ENCODE measurements at places on chromosomes 7 and 10.

DNA sequence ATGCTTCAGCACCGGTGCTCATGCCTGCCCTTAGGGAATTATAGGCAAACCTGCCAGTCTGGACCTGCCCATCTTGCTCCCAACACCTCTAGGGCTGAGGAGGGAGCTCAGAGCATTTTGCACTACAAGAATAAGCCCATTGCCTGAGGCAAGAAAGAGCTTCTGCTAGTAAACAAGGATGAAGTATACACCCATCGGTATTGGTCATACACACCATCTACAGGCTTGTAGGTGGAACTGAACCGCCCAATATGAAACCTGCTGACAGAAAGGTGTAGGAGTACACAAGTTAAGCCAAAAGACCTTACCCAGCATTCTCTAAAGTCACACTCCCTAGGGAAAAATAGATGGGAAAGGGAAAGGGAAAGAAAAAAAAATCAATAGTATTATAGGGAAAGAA is 957.0 kb upstream of the LRRTM3 start:
- no peak for DNase-seq

DNA sequence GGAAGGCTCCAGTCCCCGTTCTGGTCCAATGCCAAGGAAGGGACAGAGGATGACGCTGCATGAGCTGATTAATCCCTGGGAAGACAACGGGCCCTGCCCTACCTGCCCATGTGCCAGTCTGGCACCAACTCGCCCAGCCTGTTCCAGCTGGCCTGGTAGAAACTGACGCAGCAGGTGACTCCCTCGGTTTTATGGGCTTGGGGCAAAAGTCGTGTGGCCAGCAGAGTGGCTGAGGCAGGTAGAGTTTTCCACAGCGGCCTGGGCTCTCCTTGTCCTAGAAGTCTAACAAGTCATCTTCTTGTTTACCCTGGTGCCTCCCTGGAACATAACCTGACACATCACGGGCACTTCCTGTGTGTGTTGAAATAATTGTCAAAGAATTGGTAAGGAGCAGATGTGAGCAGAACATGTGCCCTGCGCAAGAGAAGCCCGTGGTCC is 20.4 kb upstream of the LMTK2 start:
- DNase-seq: no peak

DNA sequence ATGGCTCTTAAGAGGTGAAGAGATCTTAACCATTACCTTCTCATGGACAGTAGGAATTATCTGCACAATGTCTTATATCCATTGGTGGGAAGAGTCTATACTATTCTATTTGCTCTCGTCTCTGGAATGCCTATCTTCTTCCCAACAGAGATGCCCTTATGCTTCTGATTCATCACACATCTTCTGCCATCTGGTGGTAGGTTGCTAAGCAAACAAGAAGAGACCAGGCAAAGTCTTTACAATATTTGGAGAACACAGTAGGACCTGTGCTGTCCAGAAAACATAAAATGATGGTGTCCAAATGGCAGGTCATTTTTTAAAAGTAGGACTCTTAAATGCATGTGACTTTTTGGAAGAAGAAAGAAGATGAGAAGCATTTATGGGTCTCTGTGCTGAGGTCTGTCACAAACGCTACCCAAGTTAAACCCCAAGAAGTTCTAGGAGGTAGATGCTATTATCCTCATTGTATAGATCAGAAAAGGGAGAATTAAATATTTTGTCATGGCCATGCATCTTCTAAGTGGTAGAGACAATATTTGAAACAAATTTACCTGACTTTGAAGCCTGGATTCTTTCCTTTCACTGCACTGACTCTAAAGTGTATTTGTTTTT is 67.8 kb upstream of the NXPH1 start:
- DNase-seq: no peak

DNA sequence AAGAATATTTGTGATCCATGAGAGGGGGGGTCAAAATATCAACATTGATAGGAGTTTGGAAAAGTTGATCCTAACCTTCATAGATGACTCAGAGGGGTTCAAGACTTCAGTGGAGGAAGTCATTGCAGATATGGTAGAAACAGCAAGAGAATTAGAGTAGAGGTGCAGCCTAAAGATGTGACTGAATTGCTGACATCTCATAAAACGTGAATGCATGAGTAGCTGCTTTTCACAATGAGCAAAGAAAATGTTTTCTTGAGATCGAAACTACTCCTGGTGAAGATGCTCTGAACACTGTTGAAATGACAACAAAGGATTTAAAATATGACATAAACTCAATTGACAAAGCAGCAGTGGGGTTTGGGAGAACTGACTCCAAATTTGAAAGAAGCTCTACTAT is 700.7 kb upstream of the FZD8 start:
- no peak for DNase-seq

DNA sequence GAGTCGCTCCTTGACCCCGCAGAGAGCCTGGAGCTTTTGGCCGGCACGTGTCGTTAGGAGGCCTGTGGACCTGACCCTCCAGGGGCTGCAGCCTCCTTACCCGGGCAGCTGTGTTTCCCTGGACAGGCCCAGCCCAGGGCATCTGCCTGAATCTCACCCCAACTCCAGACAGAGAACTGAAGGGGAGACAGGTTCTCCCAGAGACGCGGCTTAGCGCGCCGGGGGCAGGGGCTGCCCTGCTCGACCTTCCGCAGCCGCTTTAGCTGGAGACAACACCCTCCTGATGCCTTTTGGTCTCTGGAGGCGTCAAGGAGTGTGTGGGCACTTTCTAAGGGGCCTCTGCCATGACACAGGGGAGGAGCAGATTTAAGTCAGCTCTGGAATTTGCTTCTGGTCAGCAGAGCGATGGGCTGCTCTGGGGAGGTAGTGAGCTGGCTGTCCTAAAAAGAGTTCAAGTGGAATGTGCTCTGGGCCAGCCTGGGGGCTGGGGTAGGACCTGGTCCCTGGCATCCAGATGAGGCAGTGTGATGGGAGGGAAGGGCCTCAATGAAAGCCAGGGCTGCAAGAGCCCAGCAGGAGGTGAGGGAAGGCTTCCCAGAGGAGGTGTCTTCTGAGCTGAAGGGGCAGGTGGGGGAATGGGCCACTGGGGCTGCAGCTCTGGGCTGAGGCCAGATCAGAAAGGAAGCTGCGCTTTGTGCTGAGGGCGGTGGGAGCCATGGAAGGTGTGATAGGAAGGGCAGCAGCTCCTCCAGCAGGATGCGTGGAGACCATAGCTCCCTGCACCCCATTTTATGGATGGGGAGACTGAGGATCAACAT is 5.8 kb downstream of the GRIFIN start:
- no peak for DNase-seq

DNA sequence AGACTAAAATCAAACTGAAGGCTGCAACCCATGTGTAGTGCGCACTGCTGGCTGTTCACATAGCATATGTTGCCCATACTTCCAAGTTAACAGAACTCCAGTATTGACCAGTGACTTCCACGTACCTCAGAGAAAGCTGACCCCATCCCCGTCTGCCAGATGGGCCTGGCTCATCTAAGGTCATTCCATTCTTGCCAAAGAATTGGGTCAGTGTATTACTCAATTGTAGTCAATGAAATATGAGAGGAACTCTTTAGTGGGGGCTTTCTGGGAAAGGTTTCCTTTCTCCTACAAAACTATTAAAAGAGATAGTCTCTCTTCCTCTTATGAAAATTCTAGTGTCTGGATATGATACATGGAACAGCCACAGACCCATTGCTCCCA is 238.6 kb downstream of the COBL start:
- DNase-seq: no peak

- DNase-seq: no peak
Observed at GRCh38 chr7:146319629-146320028, 203.0 kb downstream of the CNTNAP2 start.

DNA sequence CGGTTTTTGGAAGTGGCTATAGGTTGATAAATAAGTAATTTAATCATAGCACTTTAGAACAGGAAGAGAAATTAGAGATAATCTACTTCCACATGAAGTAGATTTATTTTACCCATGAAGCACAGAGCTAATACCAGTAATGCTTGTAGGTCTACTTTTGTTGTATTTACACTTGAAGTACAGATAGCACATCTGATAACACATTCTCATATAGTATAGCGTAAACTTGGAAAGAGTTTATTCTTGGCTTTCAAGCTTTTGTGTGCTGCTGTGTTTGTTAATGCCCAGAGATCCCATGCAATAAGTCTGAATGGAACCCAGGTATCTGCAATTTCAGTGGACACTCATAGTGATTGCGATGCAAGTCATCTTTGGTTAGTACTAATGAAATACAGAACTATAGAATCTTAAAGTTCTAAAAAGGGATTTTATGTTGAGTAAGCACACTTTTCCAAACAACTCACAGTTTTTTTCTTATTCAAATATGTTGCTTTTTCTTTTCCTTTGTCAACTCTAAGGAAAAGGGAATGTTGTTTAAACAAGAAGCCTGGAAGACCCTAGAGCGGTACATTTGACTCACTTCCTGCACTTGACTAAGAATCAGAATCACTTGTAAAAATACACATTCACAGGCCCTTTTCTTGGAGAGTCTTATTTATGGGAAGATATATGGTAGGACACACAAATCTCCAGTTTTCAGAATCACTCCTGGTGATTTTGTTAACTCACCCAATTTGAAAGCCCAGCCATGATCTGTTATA is 105.8 kb downstream of the GNAI1 start:
- DNase-seq: no peak

- DNase-seq: peak; percentile 37
Observed at GRCh38 chr10:17648243-17649035, 4.5 kb downstream of the STAM start.

DNA sequence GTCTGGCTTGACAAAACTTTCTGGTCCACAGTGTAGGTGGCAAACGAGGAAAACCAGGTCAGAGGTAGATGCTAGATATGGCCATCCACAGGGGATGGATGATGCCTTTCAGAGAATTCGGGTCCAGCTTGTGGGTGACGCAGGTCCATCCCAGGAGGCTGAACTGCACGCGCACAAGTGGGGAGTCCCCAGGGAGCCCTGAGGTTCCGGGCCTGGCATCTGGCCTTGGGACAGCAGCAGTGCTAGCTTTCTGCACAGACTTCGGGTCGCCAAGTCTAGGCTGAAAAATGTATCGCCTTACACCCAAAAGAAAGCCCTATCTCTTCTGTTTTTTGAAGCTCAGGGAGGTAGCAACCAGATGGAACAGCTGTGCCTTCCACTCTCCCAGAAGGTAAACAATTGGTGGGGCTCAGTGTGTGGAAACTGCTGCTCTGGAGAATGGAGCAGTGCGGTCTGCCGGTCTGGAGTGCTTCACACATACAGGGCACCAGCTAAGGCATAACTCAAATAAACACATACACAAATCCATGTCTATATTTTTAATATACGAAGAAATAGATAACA is 119.3 kb upstream of the ACBD5 start:
- DNase-seq: no peak

GRCh38 chr10:98524124-98524523 is 77.4 kb upstream of the HPS1 start:
- no peak for DNase-seq

- DNase-seq: no peak
Observed at GRCh38 chr7:30391806-30392205, 86.8 kb downstream of the NOD1 start.

GRCh38 chr10:17113346-17113745 is 16.3 kb downstream of the CUBN start:
- no peak for DNase-seq

DNA sequence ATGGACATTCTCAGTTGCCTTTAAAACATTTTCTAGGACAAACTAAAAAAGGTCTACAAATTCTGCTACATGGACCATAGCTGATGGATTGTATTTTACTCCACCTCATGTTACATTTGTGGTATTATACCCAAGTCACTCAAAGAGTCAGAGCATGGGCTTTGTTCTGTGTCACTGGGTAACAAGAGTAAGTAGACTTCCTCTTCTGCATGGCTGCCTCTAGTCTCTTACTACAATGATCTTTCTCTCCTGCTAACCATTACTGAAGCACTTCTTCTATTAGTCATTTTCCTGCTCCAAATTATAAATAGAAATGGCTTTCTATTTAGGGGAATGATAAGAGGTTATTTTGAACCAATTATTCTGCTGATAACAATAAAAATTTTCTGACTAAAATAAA is 727.4 kb upstream of the NRP1 start:
- no peak for DNase-seq

- DNase-seq: no peak
Observed at GRCh38 chr10:27660711-27661110, 84.9 kb downstream of the MKX start.

GRCh38 chr10:19549503-19549902 is 266.7 kb upstream of the PLXDC2 start:
- DNase-seq: no peak

DNA sequence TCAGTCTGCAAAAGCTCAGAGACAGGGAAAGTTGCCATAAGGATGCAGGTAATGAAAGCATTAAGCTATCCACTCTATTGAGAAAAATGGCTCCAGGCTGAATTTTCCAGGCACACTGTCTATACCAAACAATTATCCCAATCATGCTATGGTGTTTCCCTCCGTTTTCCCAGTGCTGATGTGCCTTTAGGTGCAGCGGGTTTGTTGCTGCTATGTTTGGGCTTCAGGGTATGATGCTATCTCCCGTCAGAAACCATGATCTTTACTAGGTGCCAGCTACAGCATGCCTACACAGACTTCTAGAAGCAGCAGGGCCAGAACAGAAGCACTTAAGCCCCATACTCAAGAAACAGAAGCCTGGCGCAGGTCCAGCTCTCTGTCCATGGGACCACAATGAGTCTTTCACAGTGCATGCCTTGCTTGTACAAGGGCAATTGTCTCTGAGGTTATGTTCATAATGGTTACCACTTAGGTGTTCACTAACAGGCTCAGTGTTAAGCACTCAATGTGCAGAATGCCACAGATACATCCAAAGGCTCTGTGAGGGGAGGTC is 19.4 kb downstream of the STEAP1B start:
- DNase-seq: no peak

GRCh38 chr7:28406192-28406591 is 6.1 kb upstream of the CREB5 start:
- DNase-seq: no peak

- DNase-seq: no peak
Observed at GRCh38 chr7:463362-463781, 56.3 kb downstream of the PDGFA start.

- no peak for DNase-seq
Observed at GRCh38 chr10:112491144-112491543, 44.1 kb downstream of the VTI1A start.

- no peak for DNase-seq
Observed at GRCh38 chr7:116159711-116160110, 50.6 kb upstream of the TES start.

- no peak for DNase-seq
Observed at GRCh38 chr10:79188154-79188965, 119.6 kb downstream of the ZMIZ1 start.

DNA sequence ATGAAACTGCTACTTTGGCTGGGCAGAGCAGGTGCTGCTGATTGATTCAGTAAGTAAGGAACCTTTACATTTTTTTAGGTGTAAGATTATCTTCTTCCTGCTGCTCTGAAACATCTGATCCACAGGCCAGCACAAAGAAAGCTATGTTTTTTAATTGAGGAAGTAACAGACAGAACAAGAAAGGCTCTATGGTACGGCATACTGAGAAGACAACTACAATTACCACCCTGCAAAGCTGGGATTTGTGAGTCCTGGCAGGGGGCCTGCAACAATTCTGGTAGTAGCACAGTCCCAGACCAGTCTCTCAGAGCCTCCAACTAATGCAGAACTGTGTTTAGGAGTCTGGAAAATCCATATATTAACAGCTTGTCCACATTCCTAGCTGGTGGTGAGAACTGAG is 103.0 kb upstream of the LRRTM3 start:
- no peak for DNase-seq

- no peak for DNase-seq
Observed at GRCh38 chr10:63241841-63242281, 108.7 kb downstream of the NRBF2 start.

- DNase-seq: no peak
Observed at GRCh38 chr10:51699145-51699474, 285 bp downstream of the CSTF2T start.
